Activated effector memory CD4-positive, alpha-beta T cell treated with anti-CD3 and anti-CD28 coated beads, Interleukin-2, amount 50 U/mL, for 16 hours (primary cell): ENCODE measurements at places on chromosomes 11 and 22.

GRCh38 chr22:39327995-39328754 lies 8.8 kb upstream of the RPL3 start:
- no peak for DNase-seq

DNA sequence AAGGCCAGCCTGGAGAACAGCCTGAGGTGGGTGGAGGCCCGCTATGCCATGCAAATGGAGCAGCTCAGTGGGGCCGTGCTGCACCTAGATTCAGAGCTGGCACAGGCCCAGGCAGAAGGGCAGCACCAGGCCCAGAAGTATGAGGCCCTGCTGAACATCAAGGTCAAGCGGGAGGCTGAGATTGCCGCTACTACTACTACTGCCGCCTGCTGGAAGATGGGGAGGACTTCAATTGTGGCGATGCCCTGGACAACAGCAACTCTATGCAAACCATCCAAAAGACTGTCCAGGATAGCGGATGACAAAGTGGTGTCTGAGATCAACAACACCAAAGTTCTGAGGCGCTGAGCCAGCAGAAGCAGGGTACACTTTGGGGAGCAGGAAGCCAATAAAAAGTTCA lies 3.1 kb upstream of the TMEM218 start:
- DNase-seq = no peak

DNA sequence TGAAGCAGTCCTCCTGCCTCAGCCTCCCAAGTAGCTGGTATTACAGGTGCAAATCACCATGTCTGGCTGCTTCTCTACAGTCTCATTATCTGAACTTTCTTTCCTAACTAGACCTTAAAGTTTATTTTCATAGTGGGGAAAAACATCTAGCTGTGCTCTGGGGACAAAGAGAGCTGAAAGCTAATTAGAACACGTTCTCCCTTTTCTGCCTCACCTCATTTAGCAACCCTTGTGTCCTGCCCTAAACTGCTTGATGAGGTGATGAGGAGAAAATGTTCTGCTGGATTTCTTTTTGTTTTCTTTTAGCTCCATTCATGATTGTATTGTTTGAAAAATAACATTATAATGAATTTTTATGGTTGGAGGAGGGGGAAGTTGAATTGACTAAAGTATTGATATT lies 84.7 kb downstream of the YAP1 start:
- no peak for DNase-seq

DNA sequence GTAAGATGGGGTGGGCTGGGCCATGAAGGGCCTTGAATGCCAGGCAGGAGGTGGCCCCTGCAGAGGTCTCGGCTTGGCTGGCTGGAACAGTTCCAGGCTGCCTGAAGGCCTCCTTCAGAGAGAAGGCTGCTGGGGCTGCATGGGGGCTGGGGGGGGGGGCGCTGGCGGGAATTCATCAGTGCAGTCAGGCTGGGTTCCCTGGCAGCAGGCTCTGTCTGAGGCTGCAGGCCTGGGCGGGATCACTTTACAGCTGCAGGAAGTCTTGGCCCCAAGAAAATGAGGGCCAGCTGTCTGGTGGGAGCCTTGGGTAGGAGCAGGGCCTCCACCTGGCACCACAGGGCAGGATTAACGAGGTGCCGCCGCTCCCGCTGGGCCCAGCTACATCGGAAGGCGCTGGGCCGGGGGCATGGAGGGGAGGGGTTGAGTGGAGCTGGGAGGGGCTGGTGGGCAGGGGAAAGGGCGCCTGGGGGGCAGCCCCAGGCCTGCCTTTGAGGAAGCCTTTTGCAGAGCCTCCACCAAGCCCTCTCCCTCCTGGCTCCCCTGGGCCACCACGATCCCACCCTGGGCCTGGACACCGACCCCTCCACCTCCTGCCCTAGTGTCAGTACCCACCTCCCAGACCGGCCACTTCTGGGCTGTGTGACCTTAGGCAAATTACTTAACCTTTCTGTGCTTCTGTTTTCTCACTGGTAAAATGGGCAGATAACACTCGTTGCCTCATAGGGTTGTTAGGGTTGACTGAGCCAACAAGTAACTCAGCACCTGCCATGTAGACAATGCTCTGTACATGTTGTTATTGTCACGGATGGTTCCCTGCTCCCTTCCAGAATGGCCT lies 31.0 kb upstream of the HMOX1 start:
- DNase-seq = no peak

DNA sequence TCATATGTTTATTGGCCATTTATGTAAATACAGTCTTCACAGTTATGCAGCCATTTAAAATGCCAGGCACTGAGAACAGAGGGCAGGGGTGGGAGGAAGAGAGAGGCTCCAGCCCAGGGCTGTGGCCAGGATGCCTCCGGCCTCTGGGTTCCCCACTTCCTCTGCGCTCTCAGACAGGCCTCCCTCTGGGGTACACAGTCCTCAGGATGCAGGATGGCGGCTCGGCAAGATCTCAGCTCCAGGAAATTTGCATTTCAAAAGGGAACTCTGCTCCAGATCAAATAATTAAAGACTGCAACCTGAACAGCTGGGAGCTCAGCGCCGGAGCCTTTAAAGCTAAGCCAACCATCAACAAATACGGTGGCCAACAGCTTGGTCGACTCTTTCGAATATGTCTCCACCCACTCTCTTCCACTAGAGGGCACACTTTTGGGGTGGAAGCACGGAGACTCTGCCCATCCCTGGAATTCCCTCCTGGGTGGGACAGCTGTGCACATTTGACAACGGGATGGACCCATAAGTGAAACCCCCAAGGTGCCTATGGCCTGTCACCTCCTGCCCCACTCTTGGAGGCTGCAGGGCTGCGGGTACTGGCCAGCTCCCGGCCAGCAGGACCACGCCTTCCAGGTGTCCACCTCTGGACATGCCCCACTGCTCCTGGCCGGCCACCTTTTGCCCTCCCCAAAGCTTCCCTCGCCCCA lies 1044.7 kb downstream of the BRD1 start:
- peak; percentile 34 for DNase-seq

DNA sequence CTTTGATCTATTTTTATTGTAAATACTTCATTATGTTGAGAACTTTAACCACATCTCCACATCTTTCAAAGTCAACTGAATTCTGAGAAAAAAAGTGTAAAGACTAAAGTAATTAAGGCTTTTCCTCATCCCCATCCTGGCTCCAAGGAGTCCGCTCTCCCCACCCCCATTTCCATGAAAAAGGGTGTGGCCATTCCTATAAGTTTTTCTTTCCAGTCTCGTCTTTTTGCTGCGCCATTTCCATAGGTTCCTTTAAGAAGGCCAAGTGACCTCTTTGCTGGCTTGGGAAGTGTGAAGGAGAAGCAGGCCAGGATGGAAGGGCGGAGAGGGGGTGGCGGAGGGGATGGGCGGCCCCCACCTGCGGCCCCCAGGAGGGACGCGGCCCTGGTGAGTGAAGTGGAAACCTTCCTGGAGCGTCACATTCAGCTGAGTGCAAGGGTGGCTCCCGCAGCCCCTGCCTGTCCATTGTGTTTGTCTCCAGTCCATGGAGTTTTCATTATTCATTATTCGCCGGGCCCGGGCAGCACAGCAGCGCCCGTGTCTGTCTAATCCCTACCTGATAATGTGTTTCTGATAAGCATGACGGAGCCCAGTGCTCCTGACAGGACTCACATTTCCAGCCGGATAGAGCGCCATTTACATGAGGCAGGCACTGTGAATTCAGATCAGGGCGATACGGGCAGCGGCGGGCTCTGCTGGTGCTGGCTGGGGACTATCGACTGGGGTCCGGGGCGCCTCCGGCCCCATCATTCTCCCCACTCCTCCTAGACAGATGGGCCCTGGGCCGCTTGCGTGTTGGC lies 739.8 kb downstream of the OPCML start:
- no peak for DNase-seq

GRCh38 chr11:131324921-131325570 lies 45.4 kb upstream of the NTM start:
- no peak for DNase-seq
